ENCODE measurements at places on chromosomes 2 and 18.

- peak overlapping the region; percentile 77 for H3K27ac ChIP-seq
- peak overlapping the region; percentile 90 for H3K4me3 ChIP-seq
- peaks cover 10% of the 10 kb centered on the region for H3K36me3 ChIP-seq
- H3K27me3 ChIP-seq = no peaks in the 10 kb centered on the region
Measured at GRCh38 chr2:210475706-210476105, 853 bp downstream of the LANCL1 start.

DNA sequence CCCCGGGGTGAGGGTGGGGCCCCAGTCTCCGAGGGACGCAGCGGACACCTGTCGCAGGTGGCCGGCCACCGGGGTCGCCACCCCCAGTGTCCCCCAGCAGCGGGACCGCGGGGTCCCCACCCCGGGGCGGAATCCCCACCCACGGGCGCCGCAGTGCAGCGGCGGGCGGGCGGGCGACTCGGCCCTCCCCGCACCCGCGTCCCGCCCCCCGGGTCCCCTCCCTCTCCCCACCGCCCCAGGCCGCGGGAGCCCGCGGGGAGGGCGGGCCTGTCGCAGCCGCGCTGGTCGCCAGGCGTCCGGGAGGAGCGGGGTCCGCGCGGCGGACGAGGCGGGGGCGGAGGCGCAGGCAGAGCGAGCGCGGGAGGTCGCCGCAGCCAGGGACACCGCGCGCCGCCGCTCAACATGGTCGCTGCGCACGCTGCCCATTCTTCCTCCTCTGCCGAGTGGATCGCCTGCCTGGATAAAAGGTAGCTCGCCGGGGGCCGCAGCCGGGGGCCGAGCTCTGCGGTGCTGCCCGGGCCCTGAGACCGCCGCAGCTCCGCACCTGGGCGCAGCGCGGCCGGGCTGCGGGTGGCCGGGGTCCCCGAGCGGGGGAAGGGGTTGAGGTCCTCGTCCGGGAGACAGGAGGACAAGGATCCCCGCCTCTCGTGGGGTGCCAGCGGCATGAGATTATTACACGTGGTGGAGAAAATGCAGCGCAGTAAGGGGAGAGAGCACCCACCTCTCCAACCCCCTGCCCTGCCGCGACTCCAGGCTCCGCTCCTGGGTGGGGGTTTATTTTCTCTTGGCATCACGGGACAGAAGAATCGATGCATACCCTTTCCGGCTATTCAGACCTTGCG lies at the start of gene RAPGEF4:
TSS of gene RAPGEF4 (plus strand) at position 264 of the 842 bp plus-strand sequence. CDS start at position 403, 139 bp downstream.
- no peak for DNase-seq
- peaks cover 3% of the 10 kb centered on the region for H3K4me1 ChIP-seq
- peaks cover 12% of the 10 kb centered on the region for H3K27me3 ChIP-seq
- H3K4me3 ChIP-seq = no peak within 1 kb of the TSS

DNA sequence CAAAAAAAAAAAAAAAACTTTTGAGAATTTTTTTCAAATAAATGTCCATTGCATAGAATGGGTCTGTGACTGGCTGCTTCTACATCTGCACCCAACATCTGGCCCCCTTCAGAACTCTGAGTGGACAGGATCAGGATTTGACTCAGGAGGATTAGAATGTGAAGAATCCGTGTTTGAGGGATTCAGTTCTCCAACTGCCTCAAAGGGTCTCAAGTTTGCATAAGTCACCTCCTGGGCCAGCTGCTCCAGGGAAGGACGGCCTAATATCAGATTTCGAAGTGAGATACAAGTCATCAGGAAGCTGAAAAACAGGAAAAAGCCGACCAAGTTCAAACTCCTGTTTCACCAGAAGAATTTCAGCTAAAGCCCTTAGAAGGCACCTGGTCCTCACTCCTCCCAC lies 10.9 kb downstream of the MAT2A start:
- H3K4me1 ChIP-seq = no peaks in the 10 kb centered on the region
- H3K36me3 ChIP-seq = peaks cover 54% of the 10 kb centered on the region
- DNase-seq = no peak
- H3K27me3 ChIP-seq = no peaks in the 10 kb centered on the region
- H3K4me3 ChIP-seq = no peak overlapping the region

DNA sequence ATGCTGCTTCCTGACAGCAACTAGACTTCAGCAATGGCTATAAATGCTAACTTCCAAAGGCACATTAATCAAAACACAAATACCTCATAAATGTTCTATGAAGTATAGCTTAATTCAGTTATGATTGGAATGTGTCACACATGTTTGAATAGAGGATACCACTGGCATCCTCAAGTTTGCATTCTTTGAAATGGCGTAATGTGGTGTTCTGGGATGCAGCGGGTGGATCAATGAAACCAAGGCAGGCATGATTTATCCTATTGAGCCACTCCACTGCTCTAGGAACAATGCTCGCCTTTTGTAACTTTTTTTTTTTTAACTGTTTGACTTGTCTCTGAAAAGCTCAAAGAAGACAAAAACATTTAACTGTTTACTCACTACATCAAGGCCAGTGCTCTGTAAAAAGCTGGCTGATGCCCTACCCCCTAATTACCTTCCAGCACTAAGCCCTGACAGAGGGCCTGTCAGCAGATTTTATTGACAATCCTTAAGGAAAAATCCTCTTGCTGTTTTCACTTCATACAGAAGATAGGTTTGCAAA lies 278.8 kb upstream of the SESTD1 start:
- no peak overlapping the region for H3K27ac ChIP-seq
- no peak overlapping the region for H3K4me3 ChIP-seq
- no peaks in the 10 kb centered on the region for H3K27me3 ChIP-seq
- DNase-seq = no peak
